ENCODE measurements at places on chromosomes 3 and 15. TPM values are rescaled to one million over a fixed set of nuclear protein-coding genes. Genes with fewer than 3 reads are reported as not detected.

The RLBP1 gene
- total RNA-seq = 0.53 TPM

The TMEM212 gene
- total RNA-seq = not detected

The CPA3 gene
- not detected for total RNA-seq

The PAQR5 gene
- total RNA-seq = 0.07 TPM

The THPO gene
- not detected for total RNA-seq

The KPNA1 gene
- total RNA-seq = 69.9 TPM

The CCR3 gene
- not detected for total RNA-seq

The SLC28A2 gene
- total RNA-seq = not detected

The TMOD2 gene
- total RNA-seq = 5.1 TPM

GRCh38 chr15:80055933-80056332 is 3.5 kb upstream of the ZFAND6 start:
- H3K4me1 ChIP-seq = peaks cover 32% of the 10 kb centered on the region
- no peaks in the 10 kb centered on the region for H3K36me3 ChIP-seq
- H3K27ac ChIP-seq = no peak overlapping the region
- no peak for DNase-seq

GRCh38 chr3:174675406-174675805 is 183.7 kb upstream of the NAALADL2 start:
- H3K4me1 ChIP-seq = no peaks in the 10 kb centered on the region
- no peaks in the 10 kb centered on the region for H3K36me3 ChIP-seq
- no peak overlapping the region for H3K27ac ChIP-seq

GRCh38 chr3:43753741-43754715 is 63.3 kb downstream of the ABHD5 start:
- DNase-seq = no peak
- H3K27ac ChIP-seq = no peak overlapping the region
- H3K27me3 ChIP-seq = no peaks in the 10 kb centered on the region
- H3K4me3 ChIP-seq = no peak overlapping the region
- peaks cover 41% of the 10 kb centered on the region for H3K4me1 ChIP-seq
- no peaks in the 10 kb centered on the region for H3K36me3 ChIP-seq
